PC-9 (cell line): ENCODE measurements at places on chromosomes 2 and 18.

DNA sequence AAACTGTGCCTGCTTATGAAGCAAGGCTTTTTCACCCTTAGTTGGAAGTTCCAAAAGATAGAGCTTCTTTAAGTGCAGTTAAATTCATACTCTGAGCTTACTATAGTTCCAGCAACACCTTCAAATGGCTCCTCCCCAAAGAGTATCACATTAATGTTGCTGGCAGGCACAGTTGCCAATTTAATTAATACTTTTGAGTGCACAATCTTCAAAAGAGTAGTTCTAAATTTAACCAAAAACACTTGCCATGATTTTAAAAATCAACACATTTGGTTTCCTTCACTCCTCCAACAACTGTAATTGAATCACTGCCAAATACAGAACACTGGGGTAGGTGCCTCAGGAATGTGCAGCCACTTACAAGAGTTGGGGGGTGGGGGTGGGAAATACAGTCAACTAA is 150.6 kb upstream of the UBE2E3 start:
- no peak for DNase-seq

- DNase-seq, result no peak
These were observed 400.9 kb downstream of the TSN start for GRCh38 chr2:122156176-122156890.

DNA sequence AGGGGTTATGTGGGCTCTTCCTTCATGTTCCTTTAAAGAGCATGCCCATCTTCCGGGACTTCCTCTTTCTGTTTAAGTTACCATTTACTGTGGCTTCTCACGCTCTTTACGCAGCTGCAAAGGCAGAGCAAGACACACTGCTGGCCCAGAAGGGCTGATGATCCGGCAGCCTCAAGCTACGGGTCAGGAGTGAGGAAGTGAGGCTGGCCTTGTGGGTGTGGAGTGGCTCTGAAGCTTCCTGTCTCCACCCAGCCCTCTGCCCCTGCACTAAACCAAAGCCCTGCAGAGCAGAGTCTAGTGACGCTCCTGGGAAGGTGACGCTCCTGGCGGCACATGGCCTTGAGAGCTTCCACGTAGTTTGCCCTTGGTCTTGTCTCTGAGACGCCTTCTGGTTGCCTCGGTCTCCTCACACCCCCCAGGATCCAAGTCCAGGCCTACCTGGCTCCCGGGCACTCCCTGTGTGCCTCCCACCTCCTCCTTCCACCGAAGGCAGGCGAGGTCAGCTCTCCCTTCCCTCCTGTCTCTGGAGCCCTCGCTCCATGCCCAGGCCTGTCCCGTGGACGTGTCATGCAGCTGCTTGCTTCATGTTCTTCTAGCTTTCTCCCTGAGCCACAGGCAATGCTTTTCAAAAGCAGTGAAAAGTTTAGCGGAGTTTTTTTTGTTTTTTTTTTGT is 50.3 kb downstream of the ARL4C start:
- peak; percentile 34 for DNase-seq

DNA sequence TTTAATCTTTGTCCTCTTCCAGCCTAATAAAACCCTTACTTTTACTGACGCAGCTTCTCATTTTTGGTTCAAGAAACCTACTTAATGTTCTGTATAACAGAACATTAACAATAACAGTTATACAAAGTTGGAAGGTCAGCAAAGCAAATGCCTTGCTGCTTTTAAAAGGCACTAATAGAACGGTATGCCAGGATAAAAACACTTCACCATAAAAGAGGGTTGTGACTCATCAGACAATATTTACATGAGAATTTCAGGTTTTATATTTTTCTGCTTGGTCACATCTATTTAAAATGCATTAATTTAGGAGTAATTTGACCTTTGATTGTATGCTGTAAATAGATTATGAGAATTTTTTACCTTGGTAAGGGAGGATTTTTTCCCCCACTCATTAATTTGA is 3.0 kb downstream of the KLHL41 start:
- no peak for DNase-seq

GRCh38 chr2:28688818-28689217 is 62.8 kb upstream of the PPP1CB start:
- no peak for DNase-seq

- DNase-seq, result no peak
These were observed 228.1 kb upstream of the PXDN start for GRCh38 chr2:1972422-1972821.

DNA sequence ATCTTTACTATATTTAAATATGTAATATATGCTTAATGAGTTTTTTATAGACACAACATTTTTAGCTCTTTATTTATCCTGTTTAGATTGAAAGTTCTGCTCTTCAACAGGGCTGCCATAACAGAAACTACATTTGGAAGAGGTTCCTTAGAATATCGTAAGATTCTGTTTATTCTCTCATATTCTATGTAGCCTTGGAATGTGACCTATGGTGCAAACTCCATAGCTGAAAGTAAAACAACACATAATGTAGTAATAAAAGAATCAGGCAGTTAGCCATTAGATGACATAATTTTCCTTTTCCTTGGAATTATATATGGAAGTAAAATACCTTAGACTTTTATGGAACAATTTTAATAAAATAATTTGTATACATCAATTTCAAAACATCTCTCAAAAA is 91.3 kb downstream of the ZNF804A start:
- no peak for DNase-seq

DNA sequence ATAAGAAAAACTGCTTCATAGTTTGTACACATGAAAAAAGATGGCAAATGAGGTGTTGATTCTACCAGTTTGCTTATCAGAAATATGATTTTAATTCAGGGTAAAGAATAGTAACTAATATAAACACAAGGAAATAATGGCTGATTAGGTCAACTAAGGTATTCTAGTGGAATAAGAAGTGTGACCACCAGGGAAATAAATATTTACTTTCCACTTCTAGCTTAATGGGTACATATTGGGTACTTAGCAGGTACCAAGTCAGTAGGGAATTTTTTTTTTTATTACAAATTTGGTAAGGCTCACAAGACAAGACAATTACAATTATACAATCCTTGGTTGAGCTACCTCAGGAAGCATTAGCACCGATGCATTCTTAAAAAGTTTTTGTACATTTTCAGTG is 135.7 kb downstream of the PLEKHA3 start:
- no peak for DNase-seq

GRCh38 chr2:216114382-216114713 is 5.2 kb downstream of the XRCC5 start:
- no peak for DNase-seq

DNA sequence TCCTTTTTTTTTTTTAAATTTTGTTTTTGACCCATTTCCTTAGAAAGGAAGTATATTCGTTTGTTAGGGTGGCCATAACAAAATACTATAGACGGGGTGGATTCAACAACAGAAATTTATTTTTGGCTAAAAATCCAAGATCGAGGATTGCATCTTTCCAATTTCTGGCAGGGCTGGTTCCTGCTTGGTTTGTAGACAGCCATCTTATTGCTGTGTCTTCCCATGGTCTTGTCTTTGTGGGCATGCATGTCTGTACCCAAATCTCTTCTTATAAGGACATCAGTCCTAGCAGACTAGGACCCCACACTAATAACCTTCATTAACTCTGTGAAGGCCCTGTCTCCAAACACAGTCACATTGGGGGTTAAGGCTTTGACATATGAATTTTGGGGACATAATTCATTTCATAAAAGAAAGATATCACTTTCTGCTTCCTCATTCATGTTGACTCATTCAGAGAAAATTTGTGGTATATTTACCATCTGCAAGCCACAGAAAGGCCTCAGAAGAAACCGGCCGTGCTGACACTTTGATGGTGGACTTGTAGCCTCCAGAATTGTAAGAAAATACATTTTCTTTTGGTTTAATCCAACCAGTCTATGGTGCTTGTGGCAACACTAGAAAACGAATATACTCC is 262.1 kb downstream of the LPIN1 start:
- peak; percentile 90 for DNase-seq

GRCh38 chr18:2518473-2518872 is 52.8 kb downstream of the METTL4 start:
- DNase-seq, result no peak

DNA sequence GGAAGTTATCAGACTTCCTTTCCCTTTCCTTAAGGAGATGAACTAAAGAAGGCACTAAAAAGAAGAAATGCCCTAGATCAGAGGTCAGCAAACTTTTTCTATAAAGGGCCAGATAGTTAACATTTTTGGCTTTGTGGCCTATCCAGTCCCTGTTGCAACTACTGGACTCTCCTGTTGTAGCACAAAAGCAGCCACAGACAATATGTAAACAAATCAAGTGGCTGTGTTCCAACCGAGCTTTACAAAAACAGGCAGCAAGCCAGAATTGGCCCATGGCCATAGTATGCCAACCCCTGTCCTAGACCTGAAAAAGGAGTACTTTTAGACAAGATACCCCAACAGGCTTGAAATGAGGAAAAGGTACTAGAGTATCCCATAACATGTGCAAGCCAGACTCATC is 10.9 kb downstream of the NHEJ1 start:
- DNase-seq, result no peak

- peak; percentile 19 for DNase-seq
These were observed 173.0 kb downstream of the HDAC4 start for GRCh38 chr2:239227661-239228371.

GRCh38 chr2:71743995-71744675 is 290.8 kb downstream of the DYSF start:
- DNase-seq, result peak; percentile 57

GRCh38 chr18:73279498-73279897 is 411.7 kb upstream of the NETO1 start:
- no peak for DNase-seq

DNA sequence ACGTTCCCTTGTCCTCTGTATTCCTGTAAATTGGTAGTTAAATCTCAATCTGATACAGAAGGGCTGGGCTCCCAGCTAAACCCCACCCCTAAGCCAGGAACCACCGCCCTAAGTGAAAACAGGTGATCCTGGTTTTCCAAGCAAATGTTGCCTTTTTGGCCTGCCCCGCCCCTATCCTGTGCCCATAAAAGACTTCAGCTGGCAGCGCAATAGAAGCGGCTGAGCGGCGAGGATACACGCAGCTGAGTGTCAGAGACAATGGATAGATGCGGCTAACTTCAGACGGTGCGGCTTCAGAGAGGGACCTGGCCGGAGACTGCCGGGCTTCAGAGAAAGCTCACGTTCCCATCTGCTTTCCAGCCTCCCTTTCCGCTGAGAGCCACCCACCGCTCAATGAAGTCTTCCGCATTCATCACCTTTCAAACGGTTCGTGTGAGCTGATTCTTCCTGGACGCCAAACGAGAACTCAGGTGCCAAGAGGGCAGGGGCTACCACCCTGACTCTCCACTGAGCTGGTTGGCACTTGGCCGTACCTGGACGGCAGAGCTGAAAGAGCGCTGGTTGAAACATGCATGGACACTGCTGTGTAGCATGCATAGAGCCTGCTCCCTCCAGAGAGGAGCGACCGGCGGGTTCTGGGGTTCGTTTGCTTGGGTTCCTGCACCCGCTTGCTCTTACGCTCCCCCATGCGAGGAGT is 49.5 kb upstream of the POLE4 start:
- no peak for DNase-seq

GRCh38 chr2:235000426-235001236 is 48.8 kb downstream of the SH3BP4 start:
- DNase-seq, result no peak

- DNase-seq, result peak; percentile 84
These were observed 7.9 kb upstream of the NDUFV2 start for GRCh38 chr18:9094307-9095226.

DNA sequence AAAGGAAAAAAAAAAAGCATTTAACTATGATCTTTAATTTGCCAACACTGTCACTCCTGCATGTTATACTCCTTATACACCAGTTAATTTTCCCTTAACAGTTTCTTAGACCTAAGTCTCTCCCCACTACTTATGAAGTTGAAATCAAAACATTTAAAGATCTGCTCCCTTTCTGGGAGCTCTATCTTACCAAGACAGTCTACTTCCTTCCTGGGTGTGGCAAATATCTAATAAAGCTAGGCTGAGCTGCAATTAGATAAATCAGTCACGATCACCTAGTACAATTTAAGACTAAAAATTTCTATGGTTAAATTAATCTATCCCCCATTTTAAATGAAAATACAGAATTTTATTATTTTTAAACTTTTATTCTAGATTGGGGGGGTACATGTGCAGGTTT is 33.4 kb downstream of the PUM2 start:
- no peak for DNase-seq

GRCh38 chr2:84946204-84947009 is 24.6 kb upstream of the KCMF1 start:
- DNase-seq, result peak; percentile 84

GRCh38 chr2:226836548-226836885 is 663 bp downstream of the RHBDD1 start:
- DNase-seq, result no peak

GRCh38 chr18:54080858-54081257 is 143.6 kb downstream of the MBD2 start:
- no peak for DNase-seq

DNA sequence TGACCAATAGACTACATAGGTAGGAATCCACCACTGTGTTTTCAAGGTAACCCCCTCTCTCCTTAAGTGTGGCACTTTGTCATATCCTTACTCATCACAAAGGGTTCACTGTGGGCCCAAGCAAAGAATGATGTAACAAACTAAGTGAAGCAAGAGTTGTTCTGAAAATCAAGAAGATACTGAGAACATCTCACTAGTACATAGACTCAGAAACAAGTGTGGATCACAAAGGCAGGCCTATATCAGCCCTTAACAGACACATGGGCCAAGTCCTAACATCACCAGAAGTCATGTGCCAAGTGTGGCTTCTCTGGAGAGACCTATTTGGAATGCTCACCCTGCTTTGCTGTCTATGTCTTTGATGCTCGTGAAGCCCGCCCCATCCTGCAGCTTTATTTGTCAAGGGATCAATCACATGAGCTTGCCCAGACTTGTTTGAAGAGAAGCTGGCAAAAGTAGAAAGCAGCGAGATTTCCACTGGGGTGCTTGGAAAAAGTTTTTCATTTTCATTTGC is 131.2 kb upstream of the TTC39C start:
- no peak for DNase-seq

DNA sequence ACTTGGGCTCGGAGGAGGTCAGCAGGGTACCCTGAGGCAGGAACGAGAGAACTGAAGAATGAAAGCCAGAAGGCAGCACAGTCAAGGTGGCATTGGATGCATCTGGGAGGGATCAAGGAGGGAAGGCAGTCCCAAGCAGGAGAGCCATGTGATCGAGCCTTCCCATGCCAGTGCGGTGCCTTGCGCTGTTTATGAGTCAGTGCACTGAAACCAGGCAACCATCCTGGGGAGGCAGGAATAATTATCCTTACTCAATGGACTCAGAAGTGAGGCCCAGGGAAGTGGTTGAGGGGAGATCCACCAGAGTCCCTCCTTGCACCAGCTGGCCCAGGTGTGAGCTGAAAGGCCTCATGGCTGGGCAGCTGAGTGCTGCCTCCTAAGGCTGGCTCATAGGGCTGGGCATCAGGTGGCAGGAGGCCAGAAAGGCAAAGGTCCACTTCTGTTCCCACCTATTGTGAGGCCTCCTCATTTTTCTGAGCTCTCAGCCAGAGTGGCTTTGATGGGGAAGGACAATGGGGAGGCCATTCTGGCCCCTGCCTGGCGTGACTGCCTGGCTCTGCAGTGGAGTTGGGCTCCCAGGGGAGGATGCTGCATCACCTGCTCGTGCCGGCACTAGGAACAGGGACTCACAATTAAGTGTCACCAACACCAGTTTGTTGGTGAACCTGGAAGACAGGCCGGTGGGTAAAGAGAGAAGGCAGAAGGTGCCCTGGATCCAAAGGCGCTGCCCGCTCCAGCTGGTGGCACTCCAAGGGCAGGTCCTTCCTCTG is 82.3 kb downstream of the TFCP2L1 start:
- DNase-seq, result no peak
